Lower leg skin (tissue), 4 donors: ENCODE measurements at places on chromosomes 5 and 9.

DNA sequence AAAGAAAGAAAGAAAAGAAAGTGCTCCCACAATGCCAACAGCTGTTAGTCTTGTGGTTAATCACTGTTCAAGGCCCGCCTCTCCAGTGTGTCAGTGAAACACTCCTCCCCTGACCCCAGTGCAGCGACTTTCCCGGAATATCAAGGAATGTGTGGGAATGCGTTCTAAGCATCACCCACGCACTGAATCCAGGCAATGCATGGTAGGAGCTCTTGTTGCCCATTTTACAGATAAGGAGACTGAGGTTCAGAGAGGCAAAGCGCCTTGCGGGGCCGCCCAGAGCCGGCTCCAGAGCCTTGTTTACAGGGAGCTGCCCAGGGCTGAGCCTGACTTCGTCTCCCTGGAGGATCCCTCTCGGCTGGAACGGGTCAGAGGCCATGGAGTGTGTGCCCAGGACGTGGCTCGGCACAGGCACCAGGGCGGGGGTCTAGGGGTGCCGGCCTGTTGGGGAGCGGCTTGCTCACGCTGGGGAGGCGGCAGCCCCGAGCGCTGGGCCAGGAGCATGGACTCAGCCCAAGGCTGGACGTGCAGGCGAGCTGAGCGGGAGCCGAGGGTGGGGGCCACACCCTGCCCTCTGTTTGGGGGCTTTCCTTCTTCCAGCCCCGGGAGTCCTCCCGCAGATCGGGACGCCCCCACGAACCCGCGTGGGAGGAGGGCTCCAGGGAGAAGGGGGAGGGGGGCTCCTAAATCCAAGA lies 823 bp downstream of the ST6GALNAC6 start:
- peak; percentile 90 for DNase-seq

GRCh38 chr5:39586185-39586584 lies 161.4 kb upstream of the DAB2 start:
- DNase-seq, result no peak

DNA sequence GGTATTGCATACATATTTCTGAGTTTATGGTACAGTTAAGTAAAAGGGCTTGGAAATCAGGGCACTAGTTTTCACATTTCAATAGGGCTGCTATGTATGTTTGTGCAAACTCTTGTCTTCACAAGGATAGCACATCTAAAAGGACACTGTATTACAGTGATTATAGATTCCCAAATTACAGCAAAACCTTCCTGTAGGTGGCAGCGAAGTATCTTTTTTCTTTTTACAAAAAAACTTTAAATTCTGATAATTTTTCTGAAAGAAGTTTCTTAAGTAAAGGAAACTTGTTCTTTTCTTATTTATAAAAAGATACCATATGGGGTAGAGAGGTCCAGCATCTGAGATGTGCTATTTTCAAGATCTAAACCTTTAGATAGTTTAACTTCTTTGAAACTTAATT lies 337.8 kb downstream of the PTPRD start:
- DNase-seq, result no peak

DNA sequence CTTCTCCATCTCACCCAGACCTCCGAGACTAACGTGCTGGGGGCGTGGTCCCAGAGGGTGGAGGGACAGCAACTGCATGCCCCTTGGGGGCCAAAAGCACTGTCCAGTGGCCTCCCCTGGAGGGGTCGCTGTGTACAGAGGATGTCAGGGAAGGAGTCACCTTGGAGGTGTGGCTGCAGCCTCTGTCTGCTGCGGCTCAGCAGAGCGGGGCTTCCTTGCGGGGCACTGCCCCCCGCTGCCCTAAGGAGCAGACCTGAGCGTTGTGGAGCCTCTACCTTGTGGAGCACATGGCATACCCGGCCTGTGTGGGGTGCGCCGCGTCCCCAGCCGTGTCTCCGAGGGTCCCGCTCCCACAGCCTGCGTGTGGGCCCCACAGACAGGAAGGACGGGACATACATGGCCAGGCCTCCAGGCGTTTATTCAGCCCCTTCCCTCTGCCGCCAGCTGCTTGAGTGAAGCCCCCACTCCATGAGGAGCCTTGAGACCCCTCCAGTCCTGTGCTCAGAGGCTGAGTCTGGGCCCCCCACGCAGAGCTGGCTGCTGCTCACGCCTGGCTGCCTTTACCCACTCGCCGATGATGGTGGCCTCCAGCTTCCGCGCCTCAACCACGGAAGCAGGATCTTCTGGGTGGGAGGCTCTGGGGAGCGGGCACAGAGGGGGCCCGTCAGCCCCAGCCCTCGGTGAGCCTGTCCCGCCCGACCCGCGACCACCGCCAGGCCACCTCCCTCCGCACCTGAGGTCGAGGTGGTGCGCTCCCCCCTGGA lies 4.2 kb downstream of the DPP7 start:
- DNase-seq, result no peak

GRCh38 chr5:127010362-127010761 lies 20.0 kb downstream of the MARCHF3 start:
- no peak for DNase-seq

DNA sequence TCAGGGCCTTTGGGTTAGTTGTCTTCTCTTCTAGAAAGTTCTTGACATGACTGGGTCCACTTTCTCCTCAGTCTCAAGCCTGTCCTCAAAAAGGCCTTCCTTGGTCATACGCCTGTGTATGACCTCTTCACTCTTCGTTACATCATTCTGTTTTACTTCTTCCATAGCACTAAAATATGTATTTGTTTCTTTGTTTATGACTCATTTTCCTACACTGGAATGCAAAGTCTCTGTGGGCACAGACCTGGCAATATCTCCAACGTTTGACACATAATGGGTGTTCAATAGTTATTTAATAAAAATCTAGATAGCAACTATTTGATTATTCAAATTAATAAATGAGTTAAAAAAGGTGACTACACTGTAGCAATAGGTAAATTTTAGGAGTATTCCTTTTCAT lies 85.1 kb downstream of the YIPF5 start:
- no peak for DNase-seq

- no peak for DNase-seq
Measured at GRCh38 chr5:2256691-2257280, 374.1 kb upstream of the IRX4 start.

DNA sequence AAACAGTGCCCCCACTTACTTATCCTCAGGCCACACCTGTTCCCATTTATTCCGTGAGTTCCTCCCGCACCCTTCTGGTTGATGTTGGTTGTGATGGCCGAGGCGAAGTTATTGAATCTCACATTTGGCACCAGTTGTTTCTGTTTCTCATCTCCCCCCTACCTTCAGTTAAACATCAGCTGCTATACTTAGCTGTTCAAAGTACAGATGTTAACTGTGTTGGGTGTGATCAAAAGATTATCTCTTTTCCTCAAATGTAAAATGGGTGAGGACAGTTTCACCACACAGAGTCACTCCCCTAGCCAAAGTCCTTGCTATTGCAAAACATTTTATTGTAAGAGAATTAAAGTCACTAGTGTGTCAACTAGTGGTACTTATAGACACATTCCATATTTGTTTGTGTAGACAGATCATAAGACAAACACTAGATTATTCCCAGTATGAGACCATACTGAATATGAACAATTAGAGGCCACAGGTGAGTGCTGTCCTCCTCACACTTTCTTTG lies 43.2 kb upstream of the PRSS3 start:
- no peak for DNase-seq

DNA sequence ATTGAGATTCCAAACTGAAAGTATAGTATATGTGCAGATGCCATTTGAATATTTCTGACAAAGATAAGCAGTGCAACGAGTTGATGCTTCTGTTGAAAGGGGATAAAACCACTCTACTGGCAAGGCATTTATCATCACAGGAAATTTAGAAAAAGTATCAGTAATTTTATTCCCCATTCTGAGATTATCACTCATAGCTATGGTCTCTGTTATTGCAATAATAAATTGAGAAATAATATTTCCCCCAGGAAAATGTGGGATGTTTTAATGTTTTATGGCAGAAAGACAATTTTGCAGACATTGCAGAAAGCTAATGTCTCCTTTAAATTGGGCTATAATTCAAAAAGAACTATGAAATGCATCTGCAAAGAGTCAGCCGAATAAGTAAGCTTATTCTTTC lies 1612.7 kb upstream of the ACO1 start:
- DNase-seq, result no peak

GRCh38 chr5:176381979-176382378 lies 6.4 kb downstream of the NOP16 start:
- no peak for DNase-seq

GRCh38 chr5:140213370-140213983 lies 38.5 kb downstream of the CYSTM1 start:
- no peak for DNase-seq

- DNase-seq, result no peak
Measured at GRCh38 chr5:91219091-91219802, 163.9 kb downstream of the ARRDC3 start.

GRCh38 chr9:121023064-121023463 lies 27.0 kb downstream of the C5 start:
- DNase-seq, result no peak

GRCh38 chr9:27168951-27169350 lies 59.9 kb downstream of the TEK start:
- DNase-seq, result no peak

- no peak for DNase-seq
Measured at GRCh38 chr5:11191673-11192072, 430.6 kb upstream of the DAP start.

GRCh38 chr5:128782446-128782845 lies 182.8 kb upstream of the SLC27A6 start:
- peak; percentile 84 for DNase-seq

DNA sequence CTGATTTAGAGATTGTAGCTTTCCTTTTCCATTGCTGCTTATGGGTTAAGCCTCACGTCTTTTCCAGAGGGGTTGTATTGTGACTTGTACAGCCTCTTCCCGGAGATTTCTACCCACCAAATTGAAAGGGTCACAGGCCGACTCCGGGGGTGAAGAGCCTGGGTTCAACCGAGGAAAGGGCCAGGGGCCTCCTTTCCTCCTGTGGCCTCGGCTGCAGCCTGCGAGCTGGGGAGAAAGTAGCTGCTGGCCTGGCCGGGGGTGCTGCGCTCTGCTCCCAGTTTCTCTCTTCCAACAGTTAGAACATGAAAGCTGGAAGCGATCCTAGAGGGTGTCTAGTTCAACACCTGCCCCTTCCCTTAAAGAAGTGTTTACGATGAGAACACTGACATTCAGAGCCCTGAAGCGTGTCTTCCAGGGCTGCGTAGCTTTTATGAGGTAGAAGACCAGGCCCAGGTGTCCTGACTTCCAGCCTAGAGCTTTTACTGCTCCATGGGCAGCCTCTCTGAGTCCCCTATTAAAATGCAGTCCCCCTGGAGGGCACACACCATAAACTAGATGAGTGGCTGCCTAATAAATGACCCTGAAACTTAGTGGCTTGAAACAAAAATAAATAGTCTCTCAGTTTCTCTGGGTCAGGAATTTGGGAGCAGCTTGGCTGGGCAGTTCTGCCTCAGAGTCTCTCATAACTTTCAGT lies 56.9 kb downstream of the ACER2 start:
- no peak for DNase-seq

DNA sequence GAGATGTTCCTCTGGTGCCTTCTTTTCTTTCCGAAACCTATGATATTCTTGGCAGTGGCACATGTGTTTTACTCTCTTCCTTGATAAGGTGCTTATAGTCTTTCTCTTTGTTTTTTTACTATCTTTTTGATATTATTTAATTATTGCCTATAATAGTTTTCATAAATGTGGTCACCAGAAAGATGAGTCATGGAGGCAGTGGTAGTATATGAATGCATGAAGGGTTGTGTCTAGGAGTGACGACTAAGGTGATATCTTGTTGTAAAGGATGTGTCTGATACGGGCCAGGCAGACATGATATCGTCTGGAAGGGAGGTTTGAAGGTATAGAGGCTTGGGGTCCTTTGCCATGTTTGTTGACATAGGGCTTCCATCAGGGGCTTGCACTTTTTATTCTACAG lies 36.8 kb downstream of the SLC44A1 start:
- DNase-seq, result no peak

GRCh38 chr9:106683454-106683853 lies 179.5 kb upstream of the ZNF462 start:
- DNase-seq, result no peak

- no peak for DNase-seq
Measured at GRCh38 chr5:30959238-30959637, 234.2 kb upstream of the CDH6 start.

DNA sequence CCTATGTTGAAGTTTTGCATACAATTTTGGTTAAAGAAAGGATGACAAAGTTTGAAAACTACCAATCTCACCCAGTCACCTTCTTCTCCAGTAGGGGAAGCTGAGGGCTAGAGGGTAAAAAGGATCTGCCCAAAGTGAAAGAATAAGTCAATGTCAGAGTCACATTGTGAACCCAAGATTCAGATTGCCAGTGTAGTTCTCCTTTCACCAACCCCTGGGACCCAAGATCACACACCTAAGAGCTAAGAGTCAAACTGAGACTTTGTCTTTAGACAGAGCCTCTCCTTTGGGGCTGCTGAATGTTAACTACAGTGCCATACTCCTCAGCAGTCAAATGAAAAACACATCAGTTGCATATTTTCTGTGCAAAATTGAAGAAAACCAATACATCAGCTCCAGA lies 210.6 kb downstream of the ATP10B start:
- no peak for DNase-seq

DNA sequence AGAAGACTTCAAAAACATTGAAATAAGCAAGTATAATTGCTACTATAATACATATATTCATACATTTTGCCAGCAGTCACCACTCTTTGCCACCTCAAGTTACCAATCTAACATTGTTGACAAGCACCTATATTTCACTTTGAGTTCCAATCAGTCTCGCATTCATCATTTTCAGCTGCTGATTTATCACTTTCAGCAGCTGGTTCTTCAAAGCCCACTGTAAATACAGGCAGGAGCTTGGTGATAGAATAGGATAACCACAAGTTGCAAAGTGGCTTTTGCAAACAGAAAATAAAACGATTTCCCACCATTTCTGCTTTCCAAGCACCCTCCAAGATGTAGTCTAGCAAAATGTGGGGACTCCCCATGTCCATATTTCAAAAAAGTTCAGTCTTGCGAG lies 114.2 kb upstream of the ITGA1 start:
- DNase-seq, result no peak

DNA sequence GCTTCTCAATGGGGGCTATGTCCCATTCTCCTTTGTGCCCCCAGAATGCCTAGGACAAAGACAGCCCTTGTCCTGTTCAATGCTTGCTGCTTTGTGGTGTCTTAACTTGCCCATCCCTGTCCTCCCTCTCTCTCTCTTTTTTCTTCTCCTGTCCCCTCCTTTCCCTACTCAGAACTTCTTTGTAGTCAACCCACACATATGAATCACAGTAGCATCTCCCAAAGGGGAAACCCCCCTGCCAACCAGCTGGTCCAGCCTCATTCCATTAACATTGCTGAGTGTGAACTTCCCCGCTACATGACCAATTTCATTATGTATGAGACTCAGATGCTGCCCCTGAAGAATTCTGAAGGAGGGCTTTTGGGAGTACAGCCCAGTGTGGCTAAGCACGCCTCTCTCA lies 408.3 kb downstream of the ENC1 start:
- DNase-seq, result no peak
